Activated naive CD8-positive, alpha-beta T cell treated with anti-CD3 and anti-CD28 coated beads for 36 hours (primary cell): ENCODE measurements at places on chromosomes 5 and 9. TPM values are rescaled to one million over a fixed set of nuclear protein-coding genes. Genes with fewer than 3 reads are reported as not detected.

The ARSI gene
- total RNA-seq: not detected

The ABCA1 gene
- 0.48 TPM for total RNA-seq

The SCGB3A2 gene
- not detected for total RNA-seq

The PCDHB9 gene
- not detected for total RNA-seq

The IL13 gene
- 0.72 TPM for total RNA-seq

The CATSPER3 gene
- 0.39 TPM for total RNA-seq

The ASS1 gene
- total RNA-seq: 5.1 TPM

The PANK3 gene
- 61.7 TPM for total RNA-seq

DNA sequence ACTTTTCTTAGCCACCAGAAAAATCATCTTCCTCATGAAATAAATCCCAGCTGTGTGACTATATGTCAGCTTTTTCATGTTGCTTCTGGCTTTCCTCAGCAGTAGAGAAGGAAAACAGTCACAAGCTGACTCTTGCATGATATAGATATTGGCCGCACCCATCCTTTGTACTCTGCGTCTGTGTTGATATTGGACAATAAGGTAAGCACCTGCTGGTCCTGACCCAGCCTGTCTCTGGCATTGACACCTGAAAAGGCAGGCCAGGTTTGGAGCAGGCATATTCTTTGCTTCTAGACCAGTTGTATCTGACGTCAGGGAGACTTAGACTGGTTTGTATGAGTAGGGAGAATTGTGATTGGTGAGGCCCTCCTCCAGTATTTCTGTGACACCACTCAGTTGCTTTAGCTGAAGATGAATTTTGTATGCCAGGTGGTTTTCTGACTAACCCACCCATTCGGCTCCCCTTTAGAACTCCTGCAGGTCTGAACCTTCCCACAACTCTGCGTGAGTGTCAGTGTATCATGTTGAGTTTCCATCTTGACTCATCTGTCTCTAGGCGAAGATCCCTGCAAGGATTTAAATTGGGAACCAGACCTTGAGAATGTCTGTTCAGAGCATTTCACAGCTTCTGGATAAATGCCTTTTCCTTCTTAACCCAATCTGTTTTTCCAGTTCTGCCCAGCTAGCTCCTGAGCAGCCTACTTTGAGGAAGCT lies 151.2 kb upstream of the RUSC2 start:
- H3K36me3 ChIP-seq: no peaks in the 10 kb centered on the region
- H3K4me3 ChIP-seq: no peak overlapping the region
- H3K4me1 ChIP-seq: no peaks in the 10 kb centered on the region
- no peak for DNase-seq
- H3K27ac ChIP-seq: no peak overlapping the region

- no peaks in the 10 kb centered on the region for H3K27me3 ChIP-seq
- H3K27ac ChIP-seq: no peak overlapping the region
- no peak for DNase-seq
- H3K4me1 ChIP-seq: no peaks in the 10 kb centered on the region
These were observed 25.9 kb upstream of the PRDM12 start for GRCh38 chr9:130638284-130639123.

GRCh38 chr9:2234371-2234893 lies 219.3 kb downstream of the SMARCA2 start:
- no peaks in the 10 kb centered on the region for H3K4me1 ChIP-seq
- no peak overlapping the region for H3K4me3 ChIP-seq
- H3K36me3 ChIP-seq: no peaks in the 10 kb centered on the region
- H3K27me3 ChIP-seq: peaks cover 4% of the 10 kb centered on the region
- no peak for DNase-seq

GRCh38 chr5:119328753-119329602 lies 26.8 kb upstream of the TNFAIP8 start:
- peak overlapping the region; percentile 96 for H3K27ac ChIP-seq
- H3K27me3 ChIP-seq: no peaks in the 10 kb centered on the region
- H3K36me3 ChIP-seq: peaks cover 34% of the 10 kb centered on the region
- peak overlapping the region; percentile 15 for H3K4me3 ChIP-seq
- H3K4me1 ChIP-seq: peaks cover 86% of the 10 kb centered on the region

- DNase-seq: no peak
- H3K27ac ChIP-seq: no peak overlapping the region
- H3K4me1 ChIP-seq: no peaks in the 10 kb centered on the region
- H3K27me3 ChIP-seq: no peaks in the 10 kb centered on the region
- no peak overlapping the region for H3K4me3 ChIP-seq
These were observed 47.7 kb upstream of the RASGRF2 start for GRCh38 chr5:80912479-80912878.

GRCh38 chr9:87359264-87359663 lies 138.4 kb upstream of the DAPK1 start:
- H3K36me3 ChIP-seq: no peaks in the 10 kb centered on the region
- H3K4me3 ChIP-seq: no peak overlapping the region
- DNase-seq: no peak
- H3K4me1 ChIP-seq: no peaks in the 10 kb centered on the region

DNA sequence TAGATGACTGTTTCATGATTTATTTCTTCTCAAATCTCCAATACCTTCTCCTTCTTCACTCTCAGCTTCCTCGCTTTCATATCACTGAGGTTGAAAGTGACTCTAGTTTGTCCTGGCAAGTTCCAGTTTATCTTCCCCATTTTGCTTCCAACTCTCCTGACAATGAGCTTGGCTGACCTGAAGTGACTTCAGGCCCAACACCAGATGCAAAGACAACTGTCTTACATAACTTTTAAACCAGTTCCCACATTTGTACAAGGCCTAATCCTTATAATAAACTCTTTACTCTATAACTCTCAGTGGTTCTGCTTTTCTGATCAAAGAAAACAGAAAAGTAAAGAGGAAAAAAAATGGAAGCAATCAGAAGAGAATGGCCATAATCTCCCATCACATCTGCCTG lies 22.0 kb downstream of the GNG10 start:
- DNase-seq: no peak
- peaks cover 8% of the 10 kb centered on the region for H3K36me3 ChIP-seq
- no peak overlapping the region for H3K27ac ChIP-seq

DNA sequence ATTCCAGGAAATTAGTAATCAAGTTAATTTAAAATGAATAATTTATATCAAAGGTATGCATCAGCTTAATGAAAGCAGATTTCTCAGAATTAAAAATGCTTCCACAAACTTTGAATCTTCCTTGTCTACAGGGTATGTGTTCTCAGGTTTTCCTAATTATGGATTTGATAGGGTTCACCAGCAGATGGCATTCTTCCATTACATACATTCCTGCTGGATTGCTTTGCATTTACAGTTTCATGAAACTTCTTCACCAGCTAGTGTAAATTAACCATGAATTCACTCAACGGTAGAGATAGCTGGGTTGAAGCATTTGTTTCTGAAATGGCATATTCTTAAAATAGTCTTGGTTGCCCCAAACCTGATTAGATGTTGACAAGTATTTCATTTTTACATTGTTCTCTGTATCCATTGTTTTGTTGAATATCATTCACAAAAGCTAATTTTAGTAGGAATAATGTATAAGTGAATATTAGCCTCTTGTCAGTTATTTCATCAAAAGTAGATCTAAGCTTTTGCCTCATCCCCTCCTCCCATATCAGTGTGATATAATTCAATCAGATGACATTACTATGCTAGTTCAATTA lies 68.7 kb upstream of the WDR41 start:
- H3K27me3 ChIP-seq: no peaks in the 10 kb centered on the region
- H3K4me3 ChIP-seq: no peak overlapping the region
- DNase-seq: no peak
- no peak overlapping the region for H3K27ac ChIP-seq
- no peaks in the 10 kb centered on the region for H3K36me3 ChIP-seq

- H3K27ac ChIP-seq: no peak overlapping the region
- H3K36me3 ChIP-seq: no peaks in the 10 kb centered on the region
- H3K4me3 ChIP-seq: no peak overlapping the region
These were observed 468.9 kb downstream of the ACTL7B start for GRCh38 chr9:108386859-108387384.

GRCh38 chr5:61286446-61287132 lies 45.5 kb upstream of the ZSWIM6 start:
- no peaks in the 10 kb centered on the region for H3K36me3 ChIP-seq
- no peak overlapping the region for H3K4me3 ChIP-seq
- H3K4me1 ChIP-seq: no peaks in the 10 kb centered on the region
- DNase-seq: no peak
- H3K27me3 ChIP-seq: no peaks in the 10 kb centered on the region

- H3K27me3 ChIP-seq: no peaks in the 10 kb centered on the region
- peak overlapping the region; percentile 59 for H3K4me3 ChIP-seq
- peak overlapping the region; percentile 88 for H3K27ac ChIP-seq
- DNase-seq: no peak
- H3K36me3 ChIP-seq: no peaks in the 10 kb centered on the region
- H3K4me1 ChIP-seq: peaks cover 39% of the 10 kb centered on the region
These were observed 7.2 kb upstream of the DUSP1 start for GRCh38 chr5:172777881-172778814.

DNA sequence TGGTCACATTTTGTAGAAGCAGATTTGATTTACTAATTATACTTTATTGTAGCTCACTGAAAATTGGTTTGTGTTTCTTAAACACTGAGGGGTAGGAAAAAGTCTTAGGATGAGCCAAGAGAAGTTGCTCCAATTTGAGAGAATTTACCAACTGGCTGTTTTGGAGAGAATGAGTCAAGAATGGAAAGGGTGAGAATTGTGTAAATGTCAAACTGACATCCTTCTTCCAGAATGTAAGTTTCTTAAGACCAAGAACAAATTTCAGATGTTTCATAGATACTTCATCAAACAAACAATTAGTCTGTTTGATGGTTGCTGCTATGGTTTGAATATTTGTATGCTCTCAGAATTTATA lies 106.2 kb upstream of the TXNDC8 start:
- H3K4me1 ChIP-seq: no peaks in the 10 kb centered on the region
- no peaks in the 10 kb centered on the region for H3K27me3 ChIP-seq
- DNase-seq: no peak
- no peak overlapping the region for H3K4me3 ChIP-seq

- DNase-seq: no peak
- no peak overlapping the region for H3K4me3 ChIP-seq
- H3K36me3 ChIP-seq: no peaks in the 10 kb centered on the region
- H3K27me3 ChIP-seq: no peaks in the 10 kb centered on the region
- H3K4me1 ChIP-seq: no peaks in the 10 kb centered on the region
- H3K27ac ChIP-seq: no peak overlapping the region
These were observed 16.7 kb upstream of the CD74 start for GRCh38 chr5:150429410-150429873.

- no peak for DNase-seq
- no peak overlapping the region for H3K27ac ChIP-seq
- H3K36me3 ChIP-seq: peaks cover 10% of the 10 kb centered on the region
- H3K4me1 ChIP-seq: no peaks in the 10 kb centered on the region
- no peak overlapping the region for H3K4me3 ChIP-seq
- H3K27me3 ChIP-seq: no peaks in the 10 kb centered on the region
These were observed 56.6 kb downstream of the GRAMD2B start for GRCh38 chr5:126479810-126480209.

DNA sequence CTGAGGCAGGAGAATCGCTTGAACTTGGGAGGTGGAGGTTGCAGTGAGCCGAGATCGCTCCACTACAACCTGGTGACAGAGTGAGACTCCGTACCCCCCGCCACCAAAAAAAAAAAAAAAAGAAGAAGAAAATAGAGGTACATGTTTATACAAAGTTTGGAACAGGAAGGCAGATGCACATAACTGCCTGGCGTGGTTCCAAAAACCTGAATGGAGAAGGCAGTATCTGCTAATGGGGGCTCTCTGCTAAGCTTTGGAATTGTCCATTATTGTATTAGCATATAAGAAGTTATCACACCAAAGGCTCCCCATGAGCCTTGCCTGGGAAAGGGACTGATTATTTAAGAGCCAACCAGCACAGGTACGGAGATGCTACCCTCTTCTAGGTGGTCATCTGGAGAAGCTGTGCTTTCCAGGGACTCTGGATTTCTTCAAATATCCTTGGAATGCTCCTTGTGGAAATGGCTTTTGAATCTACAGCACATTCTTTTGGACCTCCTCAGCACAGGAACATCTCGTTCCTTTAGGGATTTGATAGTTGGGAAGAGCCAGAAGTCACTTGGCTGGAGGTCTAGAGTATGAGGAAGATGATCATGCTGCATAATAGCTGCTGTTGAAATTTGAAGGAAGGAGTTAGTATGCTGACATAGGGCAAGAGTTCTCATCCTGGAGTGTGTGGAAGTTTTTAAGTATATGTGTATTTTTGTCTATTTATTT lies 42.5 kb upstream of the ABCA1 start:
- H3K27ac ChIP-seq: no peak overlapping the region
- DNase-seq: no peak
- H3K27me3 ChIP-seq: peaks cover 48% of the 10 kb centered on the region
- no peak overlapping the region for H3K4me3 ChIP-seq
- H3K36me3 ChIP-seq: no peaks in the 10 kb centered on the region
- peaks cover 8% of the 10 kb centered on the region for H3K4me1 ChIP-seq

DNA sequence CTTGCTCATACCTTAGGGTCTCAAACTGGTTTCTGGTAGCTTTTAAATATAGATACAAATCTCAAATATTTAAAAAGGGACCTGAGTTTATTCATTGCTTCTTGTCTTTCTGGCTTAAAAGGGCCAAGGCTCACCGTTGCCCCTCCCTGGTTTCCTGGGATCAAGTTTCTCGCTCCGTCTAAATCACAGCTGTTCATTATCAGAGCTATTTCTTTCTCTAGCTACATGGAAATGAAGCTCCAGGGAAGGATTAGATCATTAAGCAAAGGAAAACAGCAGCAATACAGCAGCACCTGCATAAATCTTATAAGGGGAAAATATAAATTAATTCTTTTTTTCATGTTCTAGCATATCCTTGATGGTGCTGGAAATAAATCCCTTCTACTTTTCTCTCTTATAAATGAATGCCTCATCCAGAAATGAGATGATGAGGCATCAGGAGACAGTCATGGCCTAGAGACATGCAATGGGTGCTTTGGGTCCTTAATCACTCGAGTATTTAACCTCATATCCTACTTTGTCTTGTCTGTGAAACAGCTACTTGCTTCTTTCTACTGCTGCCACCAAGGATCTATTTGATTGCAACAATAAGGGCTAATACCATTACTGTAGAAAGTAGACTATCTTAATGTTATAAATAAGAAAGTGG lies 320.1 kb downstream of the TRPM3 start:
- H3K27ac ChIP-seq: no peak overlapping the region
- DNase-seq: no peak
- no peaks in the 10 kb centered on the region for H3K36me3 ChIP-seq
- H3K27me3 ChIP-seq: peaks cover 9% of the 10 kb centered on the region
- no peak overlapping the region for H3K4me3 ChIP-seq
- H3K4me1 ChIP-seq: no peaks in the 10 kb centered on the region

DNA sequence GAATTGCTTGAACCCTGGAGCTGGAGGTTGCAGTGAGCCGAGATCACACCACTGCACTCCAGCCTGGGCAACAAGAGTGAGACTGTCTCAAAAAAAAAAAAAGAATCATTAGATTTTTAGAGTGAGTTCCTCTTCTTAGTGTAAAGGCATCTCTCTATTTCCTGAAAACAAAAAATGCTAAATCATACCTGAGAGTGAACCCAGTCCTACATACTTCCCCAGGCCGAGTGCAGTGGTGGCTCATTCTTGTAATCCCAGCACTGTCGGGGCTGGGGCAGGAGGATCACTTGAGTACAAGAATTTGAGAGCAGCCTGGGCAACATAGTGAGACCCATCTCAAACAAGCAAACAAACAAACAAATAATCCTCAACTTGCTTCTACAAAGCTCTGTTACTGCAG lies 38.2 kb upstream of the LPAR1 start:
- H3K36me3 ChIP-seq: no peaks in the 10 kb centered on the region
- no peaks in the 10 kb centered on the region for H3K27me3 ChIP-seq
- no peak for DNase-seq
- no peaks in the 10 kb centered on the region for H3K4me1 ChIP-seq

GRCh38 chr9:88783711-88784083 lies 207.6 kb upstream of the S1PR3 start:
- no peak overlapping the region for H3K27ac ChIP-seq
- no peaks in the 10 kb centered on the region for H3K36me3 ChIP-seq
- no peaks in the 10 kb centered on the region for H3K4me1 ChIP-seq
- no peak for DNase-seq
- peaks cover 8% of the 10 kb centered on the region for H3K27me3 ChIP-seq
